Inflammatory macrophage treated with lipopolysaccharide for 1 hour (primary cell): ENCODE measurements at places on chromosomes 7 and 10.
A peak's percentile ranks its signal among the peaks of the same experiment; 100 is the strongest.

DNA sequence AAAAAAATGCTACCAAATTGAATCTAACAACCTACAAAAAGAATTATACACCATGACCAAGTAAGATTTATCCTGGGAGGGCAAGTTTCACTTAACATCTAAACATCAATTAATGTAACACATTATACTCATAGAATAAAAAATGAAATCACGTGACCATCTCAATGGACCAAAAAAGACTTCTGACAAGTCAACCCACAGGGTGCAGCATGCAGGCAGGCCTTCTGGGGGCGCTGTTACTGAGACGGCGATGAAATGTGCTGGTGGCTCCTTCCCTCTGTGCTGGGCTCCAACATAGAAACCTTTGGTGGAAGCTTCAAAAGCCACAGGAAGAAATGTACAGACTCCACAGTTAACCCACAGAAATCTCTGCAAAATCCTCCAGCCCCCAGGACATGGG, 103.1 kb downstream of the INHBA start:
- DNase-seq, result no peak

DNA sequence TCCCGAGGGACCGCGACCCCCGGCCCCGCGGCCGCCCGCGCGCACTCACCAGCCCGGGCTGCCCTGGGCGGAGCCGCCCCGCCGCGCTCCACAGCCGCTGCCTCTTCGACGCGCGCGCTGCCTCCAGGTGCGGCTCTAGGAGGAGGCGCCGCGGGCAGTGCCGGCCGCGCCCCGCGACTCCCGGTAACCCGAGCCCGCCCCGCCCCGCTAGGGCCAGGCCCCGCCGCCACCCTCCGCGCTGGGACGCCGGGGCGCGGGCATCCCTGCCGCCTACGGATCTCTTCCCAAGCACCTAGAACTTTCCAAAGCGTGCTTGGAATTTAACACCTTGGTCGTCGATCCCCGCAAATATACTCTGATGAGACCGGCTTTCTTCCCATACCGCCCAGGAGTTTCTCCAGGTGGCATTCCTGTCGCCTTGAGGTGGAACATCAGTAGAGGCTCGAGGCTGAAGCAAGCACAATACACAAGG, at the start of gene SLC26A5:
Gene SLC26A5 (minus strand): TSS at position 159 of the 472 bp plus-strand sequence. CDS start 24,693 bp downstream, outside the sequence.
- no peak for DNase-seq

DNA sequence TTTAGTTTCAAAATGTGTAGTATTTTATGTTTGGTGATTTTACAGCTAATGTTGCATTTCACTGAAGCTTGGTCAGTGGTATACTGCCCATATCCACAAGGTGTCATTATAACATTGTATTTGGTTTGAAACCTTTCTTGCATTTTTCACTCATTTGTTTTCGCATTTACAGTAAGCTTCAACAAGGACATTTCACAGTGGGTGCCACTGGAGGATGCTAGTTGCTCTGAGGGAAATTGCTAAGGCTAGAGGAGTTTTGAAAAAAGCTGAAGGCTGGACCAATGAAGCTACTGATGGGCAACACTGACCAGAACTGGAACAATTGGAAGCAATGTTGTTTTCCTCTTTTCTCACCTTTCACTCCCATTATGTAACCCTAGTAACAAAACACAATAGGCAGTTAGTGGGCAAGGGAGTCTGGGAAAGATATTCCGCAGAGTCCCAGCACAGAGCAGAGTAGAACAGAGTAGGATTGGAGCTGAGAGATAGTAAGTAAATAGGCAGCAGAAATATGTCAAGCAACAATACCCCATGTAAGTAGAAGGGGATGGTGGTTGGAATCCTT, 23.6 kb upstream of the SRI start:
- peak; percentile 85 for DNase-seq

DNA sequence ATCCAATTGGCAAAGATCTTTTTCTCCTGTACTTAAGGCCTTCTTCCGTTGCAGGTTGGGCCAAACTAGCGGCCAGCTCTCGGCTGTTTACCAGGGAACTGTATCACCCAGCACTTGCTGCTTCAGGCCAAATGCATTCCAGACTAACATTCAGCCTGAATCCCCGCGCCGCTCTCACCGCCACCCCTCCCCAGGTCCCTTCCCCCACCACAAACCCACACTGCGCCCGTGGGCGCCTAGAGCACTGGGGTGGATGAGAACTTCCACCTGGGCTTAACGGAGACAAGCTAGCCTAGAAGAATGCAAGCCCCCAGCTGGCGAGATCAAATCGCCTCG, 676 bp downstream of the TCAF1 start:
- no peak for DNase-seq

GRCh38 chr7:3165681-3166580, 122.3 kb upstream of the CARD11 start:
- no peak for DNase-seq

GRCh38 chr10:131650771-131651673, 249.8 kb upstream of the PPP2R2D start:
- DNase-seq, result no peak

DNA sequence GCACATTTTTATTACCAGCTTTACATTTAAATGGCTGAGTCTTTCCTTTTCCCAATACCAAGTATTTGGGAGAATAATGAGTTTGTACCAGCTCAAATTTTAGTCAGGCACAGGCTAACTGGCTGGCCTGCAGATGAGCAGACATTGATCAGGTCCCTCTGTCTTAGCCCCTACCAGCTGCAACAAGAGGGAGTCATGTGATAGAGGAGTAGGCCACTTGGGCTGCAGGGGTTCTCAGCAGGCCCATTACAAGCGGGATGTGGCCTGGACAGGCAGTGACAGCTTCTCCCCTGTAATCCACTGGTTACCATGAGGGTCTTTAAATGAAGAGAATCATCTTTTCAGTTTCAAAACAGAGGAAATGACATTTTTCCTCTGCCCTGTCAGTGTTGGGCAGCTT, 283.6 kb downstream of the SUGCT start:
- DNase-seq, result no peak

DNA sequence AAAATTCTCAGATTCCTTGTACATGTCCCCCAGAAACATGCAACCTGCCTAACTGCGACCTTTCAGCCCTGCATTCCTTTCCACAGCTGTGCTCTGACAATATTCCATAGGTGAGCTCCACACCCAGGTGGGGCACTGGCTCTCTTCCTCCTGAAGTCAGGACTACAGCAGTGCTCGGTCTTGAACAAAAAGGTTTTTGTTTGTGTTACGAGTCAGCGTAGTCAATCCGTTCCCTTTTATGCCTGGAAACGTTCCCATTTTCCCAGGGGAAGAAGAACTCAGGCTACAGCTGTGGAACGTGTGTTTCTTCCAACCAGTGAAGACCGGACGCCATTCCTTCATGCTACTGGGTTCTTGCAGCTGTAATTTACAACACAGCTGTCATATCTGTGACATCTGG, 52.4 kb upstream of the PFKP start:
- DNase-seq, result no peak

DNA sequence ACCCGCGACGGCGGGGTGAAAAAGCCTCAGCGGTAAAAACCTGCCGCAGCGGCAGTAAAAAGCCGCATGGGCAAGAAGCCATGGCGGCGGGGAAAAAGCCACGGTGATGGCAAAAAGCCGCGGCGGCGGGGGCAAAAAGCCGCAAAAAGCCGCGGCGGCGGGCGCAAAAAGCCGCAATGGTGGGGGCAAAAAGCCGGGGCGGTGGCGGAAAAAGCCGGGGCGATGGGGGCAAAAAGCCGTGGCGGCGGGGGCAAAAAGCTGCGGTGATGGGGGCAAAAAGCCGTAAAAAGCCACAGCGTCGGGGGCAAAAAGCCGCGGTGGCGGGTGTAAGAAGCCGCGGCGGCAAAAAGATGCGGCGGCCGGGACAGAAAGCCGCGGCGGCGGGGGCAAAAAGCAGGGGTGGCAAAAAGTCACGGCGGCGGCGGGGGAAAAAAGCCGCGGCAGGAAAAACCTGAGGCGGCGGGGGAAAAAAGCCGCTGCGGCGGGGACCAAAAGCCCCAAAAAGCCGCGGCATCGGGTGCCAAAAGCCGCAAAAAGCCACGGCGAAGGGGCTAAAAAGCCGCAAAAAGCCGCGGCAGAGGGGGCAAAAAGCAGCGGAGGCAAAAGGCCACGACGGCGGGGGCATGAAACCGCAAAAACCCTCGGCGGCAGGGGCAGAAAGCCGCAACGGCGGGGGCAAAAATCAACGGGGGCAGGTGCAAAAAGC, 488.5 kb downstream of the ZNF33B start:
- no peak for DNase-seq

DNA sequence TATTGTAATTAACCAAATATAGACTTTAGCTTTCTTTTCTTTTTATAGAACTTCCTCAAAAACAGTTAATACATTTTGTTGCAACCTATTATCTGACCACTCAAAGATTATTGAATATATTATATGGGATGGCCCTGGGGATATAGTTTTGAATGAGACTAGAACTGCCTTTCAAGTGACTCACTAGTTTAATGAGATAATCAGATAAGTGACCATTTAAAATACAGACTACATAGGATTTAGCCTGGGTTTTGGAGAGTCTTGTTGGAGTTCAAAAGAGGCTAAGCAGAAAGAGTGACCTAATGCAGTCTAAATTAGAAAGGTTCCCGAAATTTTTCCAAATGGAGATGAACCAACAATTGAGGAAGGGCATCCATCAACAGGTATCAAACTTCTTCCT, 305.2 kb upstream of the ETV1 start:
- no peak for DNase-seq

DNA sequence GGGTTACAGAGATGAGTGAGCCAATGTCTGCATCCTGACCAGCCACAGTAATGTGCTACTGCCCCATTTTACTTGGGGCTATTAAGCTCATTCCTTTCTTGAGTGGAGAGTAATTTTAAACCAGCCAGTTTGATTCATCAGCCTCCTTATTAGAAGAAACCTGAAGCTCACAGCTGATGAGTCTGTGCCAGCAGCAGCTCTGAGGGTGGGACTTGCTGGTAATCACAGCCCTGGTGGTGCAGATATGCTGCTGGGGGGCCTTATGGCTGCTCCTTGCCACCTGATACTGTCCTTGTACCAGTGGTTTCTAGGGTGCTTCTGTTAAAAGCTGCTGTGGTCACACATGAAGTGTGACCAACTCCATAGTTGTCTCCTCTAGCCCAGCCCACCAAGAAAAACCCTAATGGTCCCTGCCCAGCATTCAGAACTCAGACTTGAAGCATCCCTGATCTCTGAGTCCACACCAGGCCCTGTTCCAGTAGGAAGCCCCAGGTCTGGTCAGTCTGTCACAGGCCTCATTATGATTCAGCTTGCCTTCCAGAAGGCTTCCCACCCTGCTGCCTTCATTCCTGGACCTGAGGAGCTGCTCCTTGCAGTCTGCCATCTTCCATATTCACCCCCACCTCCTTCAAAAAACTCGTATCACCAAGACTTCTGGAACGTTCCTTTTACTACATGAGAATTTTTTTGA, 28.9 kb upstream of the RBM20 start:
- no peak for DNase-seq

DNA sequence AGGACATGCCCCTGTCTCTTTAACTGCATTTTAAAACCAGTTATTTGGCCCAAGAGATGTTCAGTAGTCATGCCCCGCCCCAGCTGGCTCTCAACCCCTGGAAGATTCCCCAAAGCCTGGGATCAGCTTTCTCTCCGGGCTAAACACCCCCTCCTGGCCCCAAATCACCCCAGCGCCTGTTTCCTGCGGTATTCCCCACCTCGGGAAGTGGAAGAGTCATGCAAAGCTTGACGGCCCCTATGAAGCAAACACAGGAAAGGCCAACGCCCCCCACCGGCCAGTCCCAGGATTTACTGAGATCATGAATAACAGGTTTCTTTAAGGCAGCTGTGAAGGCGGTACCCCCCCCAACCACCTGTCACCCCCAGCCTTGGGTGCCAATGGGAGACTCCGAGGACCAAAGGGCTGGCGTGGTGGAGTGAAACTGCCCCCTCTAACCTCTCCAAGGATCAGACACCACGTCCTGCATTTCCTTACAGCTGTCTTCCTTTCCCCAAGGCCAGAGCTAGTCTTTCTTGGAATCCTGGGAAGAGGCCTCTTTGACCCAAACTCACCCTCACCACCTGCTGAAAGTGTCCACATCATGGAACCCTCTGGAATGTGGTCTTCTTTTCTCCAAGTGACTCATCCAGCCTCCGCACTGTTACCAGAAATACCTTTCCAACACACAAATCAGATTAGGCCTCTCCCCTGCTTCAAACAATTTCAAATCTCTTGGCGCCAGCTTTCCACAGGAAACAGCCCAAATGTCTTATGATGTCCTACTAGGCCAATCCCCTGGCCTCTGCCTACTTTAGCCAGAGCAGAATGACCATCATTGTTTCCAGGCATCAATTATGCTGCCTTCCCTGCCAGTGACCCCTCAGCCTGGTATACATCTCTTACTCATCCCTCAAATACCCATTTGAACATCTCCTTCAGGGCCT, 301.5 kb downstream of the ZEB1 start:
- DNase-seq, result no peak

GRCh38 chr7:24877790-24878311, 102.1 kb downstream of the OSBPL3 start:
- peak; percentile 32 for DNase-seq

GRCh38 chr10:119031496-119032059, 2.1 kb downstream of the NANOS1 start:
- no peak for DNase-seq

GRCh38 chr10:79020605-79021004, 48.2 kb upstream of the ZMIZ1 start:
- DNase-seq, result no peak

- DNase-seq, result peak; percentile 19
These were observed 23.5 kb downstream of the ABLIM1 start for GRCh38 chr10:114634609-114634979.

DNA sequence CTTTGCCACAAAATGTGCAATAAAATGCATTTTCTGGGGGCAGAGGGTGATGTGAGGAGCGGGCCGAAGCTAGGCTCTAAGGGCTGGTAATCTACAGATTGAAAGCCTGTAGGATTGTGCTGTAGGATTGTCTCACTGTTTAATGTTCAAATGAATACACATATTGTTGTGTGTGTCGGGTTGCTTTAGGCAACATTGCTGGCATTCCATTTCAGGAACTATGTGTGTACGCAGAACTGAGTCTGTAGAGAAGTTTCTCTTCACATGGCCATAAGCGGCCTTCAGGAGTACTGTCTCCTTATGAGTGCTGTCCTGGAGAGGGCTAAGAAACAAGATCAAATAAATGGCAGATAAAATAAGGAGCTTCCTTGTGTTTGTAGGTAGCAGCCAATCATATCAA, 540.2 kb downstream of the GATA3 start:
- DNase-seq, result no peak

DNA sequence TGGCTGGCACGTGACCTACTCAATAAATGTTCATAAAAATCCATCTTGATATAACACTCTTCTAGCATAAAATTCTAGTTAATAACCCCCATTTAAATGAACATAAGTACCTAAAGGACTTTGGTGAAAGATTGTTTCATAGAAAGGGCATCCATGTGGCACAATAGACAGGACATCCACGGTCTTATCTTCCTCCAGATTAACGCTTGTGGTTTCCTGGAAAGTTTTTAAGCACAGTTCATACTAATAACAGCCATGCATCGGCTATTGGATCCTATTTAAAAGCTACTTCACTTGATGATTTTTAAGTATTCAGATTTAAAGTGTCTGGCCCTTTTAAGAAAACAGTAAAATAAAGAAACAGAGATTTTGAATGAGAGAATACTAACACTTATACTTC, 288.3 kb downstream of the AHR start:
- DNase-seq, result no peak

- DNase-seq, result no peak
These were observed 741.3 kb upstream of the FZD8 start for GRCh38 chr10:36383349-36383748.
